ENCODE measurements at places on chromosomes 11 and 22.

DNA sequence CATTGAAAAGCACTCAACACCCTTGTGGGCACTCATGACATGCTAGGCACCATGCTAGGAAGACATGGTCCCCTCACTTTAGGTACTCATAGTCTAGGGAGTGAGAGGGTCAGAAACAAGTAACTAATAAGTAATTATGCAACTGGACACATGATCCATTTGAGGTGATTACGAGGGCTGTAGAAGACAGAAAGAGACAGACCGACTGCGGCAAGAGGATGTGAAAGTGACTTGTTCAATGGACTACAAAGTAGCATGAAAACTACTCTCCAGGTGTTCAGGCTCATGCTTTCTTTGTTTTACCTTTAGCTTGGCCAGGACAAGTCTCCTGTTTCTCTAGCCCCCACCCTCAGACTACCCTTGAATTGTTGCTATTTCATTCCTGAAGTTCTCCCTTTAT lies 310.8 kb upstream of the SORL1-AS1 start:
- no peak for DNase-seq

DNA sequence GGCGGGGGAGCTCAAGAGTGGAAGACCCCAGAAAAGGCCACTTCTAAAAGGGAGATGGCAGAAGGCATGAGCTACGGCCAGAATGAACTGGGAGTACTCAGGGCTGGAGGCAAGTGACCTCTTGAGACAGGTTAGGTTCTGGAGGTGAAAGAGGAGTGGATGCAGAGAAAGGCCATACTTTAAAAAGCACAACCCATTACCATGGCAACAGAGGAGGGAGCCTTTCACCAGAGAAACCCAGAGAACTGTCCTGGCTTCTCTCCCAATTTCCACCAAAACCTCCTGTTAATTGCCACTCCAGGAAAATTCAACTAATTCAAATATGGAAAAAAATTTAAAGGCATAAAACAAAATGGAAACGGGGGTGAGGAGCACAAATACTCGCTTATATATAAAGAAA lies 15.8 kb downstream of the A4GALT start:
- no peak for DNase-seq

- no peak for DNase-seq
Measured at GRCh38 chr22:40766956-40767355, 52.2 kb downstream of the SLC25A17 start.

- DNase-seq = no peak
Measured at GRCh38 chr11:4040461-4040860, 54.1 kb upstream of the RRM1 start.

GRCh38 chr11:95611827-95612226 lies 177.8 kb downstream of the FAM76B start:
- DNase-seq = no peak

- DNase-seq = no peak
Measured at GRCh38 chr11:86680716-86681482, 8.5 kb upstream of the ME3 start.

- no peak for DNase-seq
Measured at GRCh38 chr11:67373648-67374570, 511 bp upstream of the CLCF1 start.

GRCh38 chr22:39094717-39095389 lies 2.2 kb upstream of the APOBEC3H start:
- no peak for DNase-seq

GRCh38 chr22:31148953-31149627 lies 8.8 kb upstream of the PLA2G3 start:
- DNase-seq = peak; percentile 29

DNA sequence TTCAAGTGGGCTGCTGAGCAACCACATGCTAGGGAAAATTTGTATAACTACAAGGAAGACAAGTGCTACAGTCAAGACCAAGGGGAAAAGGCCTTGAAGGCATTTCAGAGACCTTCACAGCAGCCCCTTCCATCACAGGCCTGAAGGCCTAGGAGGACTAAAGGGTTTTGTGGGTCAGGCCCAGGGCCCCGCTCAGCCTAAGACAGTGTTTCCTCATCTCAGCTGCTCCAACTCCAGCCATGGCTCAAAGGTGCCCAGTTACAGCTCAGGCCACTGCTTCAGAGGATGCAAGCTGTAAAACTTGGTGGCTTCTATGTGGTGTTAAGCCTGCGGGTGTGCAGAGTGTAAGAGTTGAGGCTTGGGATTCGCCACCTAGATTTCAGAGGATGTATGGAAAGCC lies 260.5 kb downstream of the NXPE2 start:
- DNase-seq = no peak

- DNase-seq = no peak
Measured at GRCh38 chr11:76141901-76142588, 64.3 kb downstream of the WNT11 start.

DNA sequence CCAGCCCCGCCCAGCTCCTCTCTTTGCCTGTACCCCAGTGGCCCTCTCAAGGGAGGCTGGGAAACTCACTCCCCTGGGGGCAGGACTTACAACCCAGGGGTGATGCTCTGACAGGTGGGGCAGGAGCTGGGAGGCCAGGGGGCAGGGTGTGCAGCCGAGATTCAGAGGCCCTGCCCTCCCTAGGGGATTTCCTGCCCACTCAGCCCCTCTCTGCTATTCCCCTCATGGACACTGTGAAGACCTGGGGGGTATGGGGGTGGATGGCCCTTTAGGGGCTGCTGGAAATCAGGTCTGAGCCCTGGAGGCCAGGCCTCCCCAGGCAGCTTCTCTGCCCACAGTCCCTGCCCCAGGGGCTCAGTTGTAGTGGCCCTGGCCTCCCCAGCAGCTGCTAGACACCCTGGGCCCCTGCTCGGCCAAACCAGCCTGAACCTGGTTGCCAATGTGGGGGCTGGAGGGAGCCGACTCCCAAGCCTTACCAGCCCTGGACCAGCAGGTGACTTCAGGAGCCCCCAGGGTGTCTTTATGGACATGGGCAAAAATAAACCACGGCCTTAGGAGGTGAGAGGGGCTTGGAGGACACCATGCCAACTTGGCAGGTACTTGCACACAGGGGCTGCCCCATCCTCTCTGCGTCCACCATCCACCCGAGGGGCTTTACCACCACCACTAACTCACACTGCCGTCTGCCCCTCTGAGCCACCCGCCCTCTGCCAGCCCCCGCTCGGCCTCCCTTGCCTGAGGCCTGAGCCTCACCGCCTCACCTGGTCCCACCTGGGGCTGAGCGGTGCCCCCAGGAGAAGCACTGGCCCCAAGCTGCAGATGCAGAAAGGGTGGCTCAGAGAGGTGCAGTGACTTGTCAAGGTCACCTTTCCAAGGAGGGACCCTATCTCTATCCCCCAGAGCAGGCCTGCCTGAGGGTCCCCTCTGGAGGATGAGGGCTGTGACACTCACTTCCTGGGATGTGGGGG lies 2.8 kb upstream of the PHLDA2 start:
- no peak for DNase-seq

GRCh38 chr11:65491163-65491465 lies 7.7 kb upstream of the MALAT1 start:
- no peak for DNase-seq

DNA sequence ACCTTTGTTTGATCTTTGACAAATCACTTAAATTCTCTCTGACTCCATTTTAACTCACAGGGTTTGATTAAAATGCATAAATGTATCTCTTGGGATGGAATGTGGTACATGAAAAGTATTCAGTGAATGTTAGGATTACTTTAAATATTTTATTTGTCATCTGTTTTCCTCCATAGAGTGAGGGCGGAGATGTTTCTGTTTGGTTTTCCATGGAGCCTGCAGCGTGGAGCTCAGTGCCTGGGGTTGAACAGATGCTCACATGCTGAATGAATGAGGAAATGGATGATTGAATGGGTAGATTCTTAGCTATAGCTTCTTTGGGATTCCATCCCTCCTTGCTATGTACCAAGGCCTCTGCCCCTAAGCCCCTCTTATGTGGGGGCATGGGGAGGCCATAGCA lies 10.0 kb downstream of the TSPAN18 start:
- no peak for DNase-seq

DNA sequence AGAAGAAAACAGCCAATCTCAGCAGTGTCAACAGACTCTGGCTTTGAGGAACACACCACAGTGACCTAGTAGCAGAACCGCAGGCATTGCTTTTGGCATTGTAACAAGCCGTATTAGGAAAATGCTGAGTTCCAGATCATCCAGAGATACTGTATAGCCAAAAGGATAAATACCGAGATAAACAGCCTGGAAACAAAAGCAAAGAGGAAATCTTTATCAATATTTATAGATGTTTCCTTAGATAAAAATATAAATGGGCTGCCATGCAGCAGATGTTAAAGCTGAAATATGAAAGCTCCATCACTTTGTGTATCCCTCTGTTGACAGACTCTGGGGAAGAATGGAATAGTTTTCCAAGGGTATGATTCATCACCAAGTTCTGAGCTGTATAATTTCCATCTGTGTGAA lies 98.9 kb upstream of the TP53AIP1 start:
- DNase-seq = no peak

DNA sequence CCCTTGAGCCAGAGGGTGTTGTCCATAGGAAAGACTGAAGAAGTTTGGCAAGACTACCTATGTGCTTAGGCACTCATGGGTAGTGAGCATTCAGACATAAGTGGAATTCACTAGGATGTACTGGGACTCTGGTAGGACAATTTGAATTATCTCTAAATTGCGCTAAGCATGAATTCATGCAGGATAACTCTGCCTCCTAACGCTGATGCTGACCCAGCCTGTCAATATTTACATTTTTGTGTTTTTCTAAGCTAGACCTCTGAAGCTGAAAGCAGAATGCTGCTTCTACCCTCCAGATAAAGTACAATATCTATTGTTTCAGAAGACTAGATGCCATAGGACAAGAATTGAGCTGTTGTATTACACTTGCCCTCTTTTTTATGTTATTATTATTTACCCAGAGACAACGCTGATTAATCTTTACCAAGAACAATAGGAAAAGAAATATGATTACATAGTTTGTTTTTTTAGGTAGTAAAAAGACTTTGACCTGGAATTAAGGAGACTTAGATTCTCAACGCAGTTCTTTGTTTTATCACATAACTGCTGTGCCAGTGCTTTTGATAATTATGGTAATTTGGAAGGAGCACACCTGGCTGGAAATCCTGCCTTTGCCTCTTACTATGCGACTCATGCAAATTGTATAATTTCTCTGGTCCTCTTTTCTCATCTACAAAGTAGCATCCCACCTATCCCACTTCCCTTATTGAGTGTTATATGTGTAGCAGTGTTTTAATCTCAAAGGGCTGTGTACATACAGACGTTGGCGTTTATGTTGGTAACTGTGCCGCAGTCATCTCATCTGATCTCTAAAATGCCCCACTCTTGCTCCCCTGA lies 21.2 kb upstream of the GRAMD1B start:
- no peak for DNase-seq

GRCh38 chr11:86698639-86699038 lies 26.2 kb upstream of the ME3 start:
- no peak for DNase-seq

- DNase-seq = no peak
Measured at GRCh38 chr22:27867085-27867952, 51.7 kb downstream of the PITPNB start.

DNA sequence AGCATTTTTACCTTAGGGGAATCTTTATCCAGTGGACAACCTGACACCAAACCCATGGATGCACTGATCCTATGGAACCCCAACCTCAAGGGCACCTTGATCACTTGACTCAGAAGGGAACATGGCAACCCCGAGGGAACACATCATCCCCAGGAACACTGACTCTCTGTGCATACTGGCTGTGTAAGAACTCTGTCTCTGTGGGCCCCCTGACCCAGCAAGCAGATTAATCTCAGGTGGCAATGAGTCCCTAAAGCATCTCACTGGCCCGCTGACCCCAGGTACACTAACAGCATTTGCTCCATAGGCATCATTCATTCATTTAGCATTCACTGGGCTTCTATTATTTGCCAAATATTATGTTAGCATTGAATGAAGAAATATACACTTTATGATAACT lies 16.9 kb downstream of the EIF3F start:
- DNase-seq = no peak

DNA sequence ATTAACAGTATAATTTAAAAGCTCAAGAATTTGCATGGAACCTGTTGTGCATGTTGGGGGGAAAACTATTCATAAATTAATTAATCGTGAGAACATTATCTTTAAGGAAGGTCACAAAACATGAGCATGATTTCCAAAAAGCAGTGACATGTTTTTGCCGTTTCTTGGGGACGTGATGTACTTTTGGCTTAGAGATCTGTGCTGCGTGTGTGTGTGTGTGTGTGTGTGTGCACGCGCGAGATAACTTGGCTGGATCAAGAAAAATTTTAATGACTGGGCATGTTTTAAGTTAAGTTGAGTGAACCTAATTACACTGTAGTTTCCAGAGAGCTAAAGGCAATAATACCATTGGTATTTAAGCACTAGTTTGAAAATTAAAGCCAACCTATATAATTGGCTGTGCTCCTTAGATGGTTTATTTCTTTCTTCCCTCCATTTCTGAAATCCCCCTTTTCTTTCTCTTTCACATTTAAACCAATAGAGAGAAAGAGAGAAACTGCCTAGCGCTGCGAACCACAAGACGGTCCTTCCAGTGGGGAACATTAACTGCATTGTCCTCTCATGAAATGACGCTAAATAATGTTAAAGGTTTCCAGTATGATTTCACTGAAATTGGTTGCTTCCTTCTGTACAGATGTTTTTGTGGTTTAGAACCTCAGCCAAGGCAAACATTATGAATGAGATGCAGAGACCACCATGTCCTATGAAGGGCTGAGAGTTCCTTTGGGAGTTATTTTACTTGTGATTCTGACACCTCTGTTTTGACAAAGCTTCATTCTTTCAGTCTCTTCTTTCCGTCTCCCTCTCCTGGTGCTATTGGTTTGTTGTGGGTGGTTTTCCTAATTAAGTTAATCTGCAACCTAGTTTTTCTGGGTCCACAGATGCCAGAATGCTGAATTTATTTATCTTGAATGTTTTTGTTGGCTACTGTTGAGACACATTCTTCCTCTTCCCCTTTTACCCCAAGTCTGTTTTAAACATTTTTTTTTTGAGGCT lies 51.7 kb downstream of the ZBTB16 start:
- DNase-seq = no peak

GRCh38 chr11:48124880-48125279 lies 91.7 kb upstream of the OR4B1 start:
- DNase-seq = no peak

GRCh38 chr11:34795641-34796040 lies 120.5 kb downstream of the APIP start:
- peak; percentile 73 for DNase-seq

- DNase-seq = no peak
Measured at GRCh38 chr22:39289975-39290720, 29.3 kb downstream of the RPL3 start.

- no peak for DNase-seq
Measured at GRCh38 chr22:39306456-39307361, 12.7 kb downstream of the RPL3 start.
